Spinal cord (tissue), 10 donors: ENCODE measurements at places on chromosomes 7 and 10. TPM values are rescaled to one million over a fixed set of nuclear protein-coding genes. Genes with fewer than 3 reads are reported as not detected.

GRCh38 chr10:44417761-44418160 lies 32.9 kb upstream of the CXCL12 start:
- no peak for DNase-seq

- no peak for DNase-seq
Measured at GRCh38 chr7:73606801-73607691, 17.3 kb downstream of the MLXIPL start.

DNA sequence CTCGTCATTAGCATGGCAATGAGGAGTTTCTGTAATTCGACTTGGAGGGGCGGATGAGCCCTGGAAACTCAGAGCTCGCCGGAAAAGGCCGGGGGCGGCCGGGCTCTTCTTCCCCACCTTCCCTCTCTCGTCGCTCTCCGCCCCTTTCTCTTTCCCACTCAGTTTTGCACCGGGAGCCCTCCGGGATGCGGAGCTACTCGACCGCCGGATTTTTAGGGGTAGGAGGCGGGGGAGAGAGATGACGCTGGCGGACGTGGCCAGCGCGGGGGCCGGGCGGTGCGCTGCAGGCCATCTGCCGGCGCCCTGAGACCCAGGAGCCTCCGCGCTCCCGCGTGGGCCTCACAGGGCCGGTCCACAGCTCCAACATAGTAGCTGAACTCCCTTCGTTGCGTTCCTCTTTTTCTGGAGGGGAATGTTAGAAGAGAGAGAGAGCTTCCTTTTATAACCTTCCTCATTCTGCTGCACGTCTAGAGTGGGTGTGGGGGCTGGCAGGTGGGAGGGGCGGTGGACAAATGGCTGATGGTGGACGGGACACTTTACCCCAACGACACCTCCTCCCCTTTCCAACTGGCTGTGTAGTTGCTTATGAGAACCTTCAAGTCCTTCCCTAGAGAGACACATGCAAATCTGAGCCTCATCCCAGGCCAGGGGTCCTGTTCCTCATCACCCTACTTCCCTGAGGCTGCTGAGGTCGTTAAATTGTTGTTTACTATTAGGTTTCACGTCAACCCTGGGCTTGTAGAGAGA lies 1.1 kb upstream of the HOXA1 start:
- DNase-seq: peak; percentile 78

GRCh38 chr7:50857804-50858489 lies 75.3 kb upstream of the GRB10 start:
- no peak for DNase-seq

DNA sequence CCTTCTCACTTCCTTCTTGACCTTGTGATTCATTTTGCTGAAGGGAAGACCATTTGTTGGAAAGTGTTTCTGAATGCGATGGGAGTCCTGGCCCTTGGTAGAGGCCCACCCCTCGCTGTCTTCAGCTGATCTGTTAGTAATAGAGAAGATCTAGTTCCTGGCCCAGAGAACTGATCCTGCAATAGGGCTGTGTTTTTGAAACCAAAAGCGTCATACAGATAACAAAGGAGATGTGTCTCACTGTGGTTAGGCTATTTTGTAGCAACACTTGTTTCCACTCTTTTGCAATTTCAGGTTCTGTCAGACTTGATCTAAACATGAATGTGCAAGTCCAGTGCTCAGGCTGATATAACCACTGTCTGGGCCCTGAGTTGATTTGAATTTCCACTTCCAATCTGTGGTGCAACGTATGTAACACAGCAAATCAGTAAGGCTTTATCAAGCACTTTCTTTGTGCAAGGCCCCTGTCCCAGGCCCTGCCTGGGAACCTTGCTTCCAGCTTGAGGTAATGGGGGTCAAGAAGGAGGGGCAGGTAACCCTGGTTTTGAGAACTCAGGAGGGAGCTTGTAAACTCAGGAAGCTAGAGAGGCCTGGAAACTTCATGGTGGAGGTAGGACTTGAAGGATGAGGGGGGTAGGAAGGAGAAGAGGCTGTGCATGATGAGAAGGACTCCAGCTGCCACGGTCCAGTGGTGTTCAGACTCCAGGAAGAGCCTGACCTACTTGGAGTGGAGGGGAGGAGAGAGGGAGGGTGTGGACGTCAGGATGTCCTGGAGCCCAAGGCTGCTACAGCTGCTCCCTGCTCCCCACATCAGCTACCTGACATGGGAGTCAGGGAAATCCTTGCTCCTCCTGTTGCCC lies 42.2 kb upstream of the SRGN start:
- no peak for DNase-seq

DNA sequence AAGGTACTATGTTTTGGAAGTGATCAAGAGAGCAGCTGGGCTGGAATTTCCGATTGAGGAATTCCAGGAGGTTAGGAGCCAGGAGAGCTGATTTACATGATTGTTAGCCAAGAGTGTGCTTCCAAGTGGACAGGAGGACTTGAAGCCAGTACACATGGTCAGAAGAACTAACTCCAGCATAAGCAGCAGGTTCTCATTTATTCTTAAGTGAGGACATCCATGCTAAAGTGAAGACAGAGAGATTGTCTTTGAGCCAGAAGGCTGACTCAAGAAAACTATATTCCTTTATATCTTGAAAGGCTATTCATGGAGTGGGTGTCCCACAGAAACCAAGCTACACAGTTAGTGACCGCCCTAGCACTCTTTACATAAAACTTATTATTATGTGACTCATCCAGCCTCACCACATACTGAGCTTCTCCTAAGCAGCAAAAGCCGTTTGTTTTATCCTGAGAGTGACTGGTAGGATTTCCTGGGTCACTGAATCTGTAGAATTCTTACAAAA lies 56.7 kb upstream of the SEMA3A start:
- DNase-seq: no peak

The PTPN20 gene
- 20.0 TPM for total RNA-seq
